ENCODE measurements at places on chromosomes 12 and 14.

DNA sequence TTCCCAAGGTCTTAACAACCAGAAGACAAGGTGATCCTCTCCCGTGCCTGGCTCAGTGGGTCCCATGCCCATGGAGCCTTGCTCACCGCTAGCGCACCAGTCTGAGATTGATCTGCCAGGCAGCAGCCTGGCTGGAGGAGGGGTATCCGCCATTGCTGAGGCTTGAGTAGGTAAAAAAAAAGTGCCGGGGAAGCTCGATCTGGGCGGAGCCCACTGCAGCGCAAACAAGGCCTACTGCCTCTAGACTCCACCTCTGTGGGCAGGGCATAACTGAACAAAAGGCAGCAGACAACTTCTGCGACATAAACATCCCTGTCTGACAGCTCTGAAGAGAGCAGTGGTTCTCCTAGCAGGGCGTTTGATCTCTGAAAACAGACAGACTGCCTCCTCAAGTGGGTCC, 104.0 kb downstream of the C14orf39 start:
- DNase-seq: no peak

DNA sequence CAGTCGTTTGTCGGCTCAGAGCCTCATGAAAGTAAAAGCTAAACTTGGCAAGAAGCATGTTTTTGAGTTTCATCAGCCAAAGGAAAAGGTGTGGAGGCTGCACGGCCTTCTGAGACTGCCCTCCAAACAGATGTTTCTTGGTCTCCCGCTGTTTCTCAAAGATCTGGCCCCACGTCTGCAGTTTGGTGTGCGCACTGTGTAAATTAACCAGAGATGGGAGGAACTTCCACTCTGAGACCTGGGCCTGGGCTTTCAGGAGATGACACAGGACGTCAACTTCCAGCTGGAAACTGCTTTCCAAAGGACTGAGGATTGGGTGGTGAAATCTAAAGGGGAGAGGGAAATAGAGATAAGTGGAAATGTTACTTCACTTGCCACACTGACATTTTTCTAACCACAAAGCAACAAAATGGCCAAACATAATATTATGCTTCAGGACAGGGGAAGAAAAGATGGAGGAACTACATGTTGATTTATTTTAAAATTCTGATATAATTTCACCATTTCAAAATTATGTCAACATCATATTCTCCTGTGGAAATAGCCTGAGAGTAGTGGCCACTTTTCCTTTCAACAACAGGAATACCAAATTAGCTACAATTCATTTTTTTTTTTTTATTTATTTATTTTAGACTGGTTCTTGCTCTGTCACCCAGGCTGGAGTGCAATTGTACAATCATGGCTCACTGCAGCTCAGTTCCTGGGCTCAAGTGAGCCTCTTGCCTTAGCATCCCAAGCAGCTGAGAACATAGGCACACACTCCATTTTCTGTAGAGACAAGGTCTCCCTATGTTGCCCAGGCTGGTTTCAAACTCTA, 27.6 kb downstream of the KICS2 start:
- DNase-seq: no peak

DNA sequence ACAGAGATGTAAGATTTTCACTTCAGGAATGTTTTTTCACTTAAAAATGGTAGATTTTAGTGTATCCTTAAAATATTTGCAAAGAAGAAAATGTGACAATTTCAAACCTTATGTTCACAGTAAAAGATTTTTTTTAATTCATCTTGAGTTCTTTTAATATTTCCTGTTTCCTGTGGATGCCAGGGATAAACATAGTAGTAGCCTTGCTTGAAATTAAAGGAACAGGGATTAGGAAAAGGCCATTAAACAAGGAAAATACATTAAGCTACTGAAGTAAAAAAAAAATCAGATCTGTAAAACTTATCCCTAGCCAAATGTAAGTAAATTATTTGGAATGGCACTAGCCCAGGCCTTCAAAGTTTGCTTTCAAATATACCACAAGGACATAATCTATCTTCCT, 138.1 kb upstream of the AEBP2 start:
- DNase-seq: no peak

GRCh38 chr12:5047729-5048128, 4.0 kb downstream of the KCNA5 start:
- no peak for DNase-seq

- DNase-seq: no peak
Observed at GRCh38 chr14:93045211-93045674, 70.5 kb downstream of the ITPK1 start.

GRCh38 chr12:42967850-42968249, 378.3 kb upstream of the PRICKLE1 start:
- DNase-seq: no peak

DNA sequence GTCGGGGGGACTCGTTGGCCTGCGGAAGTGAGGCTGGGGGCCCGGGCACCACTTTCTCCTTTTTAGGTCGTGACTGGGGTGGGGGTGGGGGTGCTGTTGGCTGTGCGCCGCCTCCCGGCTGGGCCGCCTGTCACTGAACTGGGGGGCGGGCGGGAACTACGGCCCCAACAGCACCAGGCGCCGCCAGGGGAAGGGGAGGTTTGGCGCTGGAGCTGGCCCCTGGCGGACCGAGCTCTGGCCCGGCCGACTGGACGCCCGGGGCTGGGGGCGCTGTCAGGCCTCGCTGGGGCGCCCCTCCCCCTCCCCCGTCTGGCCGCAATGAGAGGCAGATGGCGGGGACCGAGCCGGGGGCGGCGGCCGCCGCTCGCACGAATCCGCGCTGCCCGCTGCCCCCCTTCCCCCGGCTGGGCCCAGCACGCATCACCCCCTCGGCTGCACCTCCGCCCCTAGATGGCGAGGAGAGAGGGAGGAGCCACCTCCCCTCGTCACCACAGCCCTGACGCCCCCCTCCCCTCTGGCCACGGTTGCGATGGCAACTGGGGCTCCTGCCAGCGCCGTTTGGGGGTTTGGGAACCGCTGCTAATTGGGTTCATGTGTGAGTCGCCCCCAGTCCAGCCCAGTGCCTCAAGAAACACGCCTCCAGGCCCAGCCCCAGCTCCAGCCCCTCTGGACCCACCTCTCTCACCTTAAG, 723 bp downstream of the NFATC4 start:
- DNase-seq: no peak

DNA sequence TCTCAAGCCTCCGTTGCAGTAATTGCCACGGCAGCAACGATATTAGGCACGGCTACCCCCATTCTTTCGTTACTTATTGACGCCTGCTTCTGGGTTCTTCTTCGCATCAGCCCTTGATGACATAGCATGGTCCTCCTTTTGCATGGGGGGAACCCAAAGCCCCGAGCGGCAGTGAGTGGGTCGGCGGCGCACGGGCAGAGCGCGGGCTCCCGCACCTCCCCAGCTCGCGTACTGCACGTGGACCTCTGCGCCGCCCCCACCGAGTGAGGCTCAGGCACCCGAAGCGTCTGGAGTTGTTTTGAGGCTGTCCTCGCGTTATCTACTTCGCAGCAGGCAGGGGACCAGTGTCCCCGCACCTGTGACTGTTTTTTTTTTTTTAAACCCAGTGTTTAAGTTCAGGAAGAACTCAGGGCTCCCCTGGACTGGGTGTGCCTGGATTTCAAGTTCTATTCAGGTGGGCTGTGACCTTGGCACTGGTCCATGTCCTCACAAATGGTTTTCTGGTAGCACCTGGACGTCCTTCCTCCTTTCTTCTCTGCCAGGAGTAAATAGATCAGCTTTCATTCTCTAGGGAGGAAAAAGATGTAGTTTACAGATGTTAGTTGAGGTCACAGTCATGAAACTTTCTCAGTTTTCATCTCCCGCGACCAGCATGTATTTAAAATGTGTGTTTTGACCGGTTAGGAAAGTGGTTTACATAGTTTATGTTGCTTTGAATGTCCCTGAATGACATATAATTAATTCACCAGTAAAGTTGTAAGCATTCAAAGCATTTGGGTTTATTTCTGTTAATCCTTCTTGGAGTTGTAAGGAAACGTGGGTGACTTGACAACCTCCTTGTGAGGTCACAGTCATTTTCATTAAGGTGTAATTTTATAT, 1.4 kb upstream of the FOXN4 start:
- DNase-seq: no peak

- DNase-seq: no peak
Observed at GRCh38 chr14:20419419-20419818, 6.1 kb upstream of the TEP1 start.
